ENCODE measurements at places on chromosomes 7 and 10. TPM values are rescaled to one million over a fixed set of nuclear protein-coding genes. Genes with fewer than 3 reads are reported as not detected.

KNDC1 gene
- 0.54 TPM for total RNA-seq

GPR15LG gene
- not detected for total RNA-seq

TRUB1 gene
- 21.6 TPM for total RNA-seq

FAM237B gene
- total RNA-seq: not detected

TRPV6 gene
- total RNA-seq: not detected

PARD3 gene
- 1.7 TPM for total RNA-seq

POLD2 gene
- 250 TPM for total RNA-seq

FFAR4 gene
- total RNA-seq: not detected

CCDC146 gene
- 1.2 TPM for total RNA-seq

SEMA4G gene
- total RNA-seq: 0.31 TPM

RAPGEF5 gene
- total RNA-seq: 0.59 TPM

EFCAB10 gene
- not detected for total RNA-seq

ARMC3 gene
- total RNA-seq: not detected

GPR85 gene
- not detected for total RNA-seq

TLX1 gene
- not detected for total RNA-seq

SMIM30 gene
- total RNA-seq: 36.8 TPM

DOCK4 gene
- total RNA-seq: 0.37 TPM

MRLN gene
- 0.23 TPM for total RNA-seq

CHST12 gene
- 9.9 TPM for total RNA-seq

HYAL4 gene
- not detected for total RNA-seq

ZPBP gene
- total RNA-seq: not detected

OR6B1 gene
- total RNA-seq: not detected

GUSB gene
- total RNA-seq: 49.7 TPM

FBXL13 gene
- 0.54 TPM for total RNA-seq

C10orf62 gene
- not detected for total RNA-seq

LIPF gene
- total RNA-seq: not detected

OR2A1 gene
- not detected for total RNA-seq

HABP2 gene
- total RNA-seq: not detected

ADARB2 gene
- 0.05 TPM for total RNA-seq

MDH2 gene
- total RNA-seq: 292 TPM

CAMK1D gene
- total RNA-seq: 6.8 TPM

ANKRD61 gene
- 0.56 TPM for total RNA-seq

ANXA8 gene
- 0.12 TPM for total RNA-seq

ITPRID1 gene
- not detected for total RNA-seq

PRKG1 gene
- not detected for total RNA-seq

KIAA1217 gene
- 6.4 TPM for total RNA-seq

ADCYAP1R1 gene
- not detected for total RNA-seq

CADPS2 gene
- not detected for total RNA-seq

CALCR gene
- total RNA-seq: not detected

ABCC2 gene
- total RNA-seq: 1.3 TPM

HMX2 gene
- total RNA-seq: not detected

DLG5 gene
- 4.1 TPM for total RNA-seq

NKX2-3 gene
- not detected for total RNA-seq

CUBN gene
- total RNA-seq: 0.05 TPM

TMEM26 gene
- total RNA-seq: not detected

IL6 gene
- 0.54 TPM for total RNA-seq

SLC29A4 gene
- 0.29 TPM for total RNA-seq

OR2A5 gene
- total RNA-seq: not detected

SUMF2 gene
- 166 TPM for total RNA-seq

GPR146 gene
- 2.2 TPM for total RNA-seq
